Left lung (tissue), 14 donors: ENCODE measurements at places on chromosomes 13 and 19. TPM values are rescaled to one million over a fixed set of nuclear protein-coding genes. Genes with fewer than 3 reads are reported as not detected.
A peak's percentile ranks its signal among the peaks of the same experiment; 100 is the strongest.

- no peak for DNase-seq
These were observed 158.4 kb upstream of the FNDC3A start for GRCh38 chr13:48817166-48817802.

THSD8 gene
- polyA plus RNA-seq: 2.8 TPM

- peak; percentile 19 for DNase-seq
These were observed 704.4 kb upstream of the PCDH20 start for GRCh38 chr13:62119739-62120700.

DNA sequence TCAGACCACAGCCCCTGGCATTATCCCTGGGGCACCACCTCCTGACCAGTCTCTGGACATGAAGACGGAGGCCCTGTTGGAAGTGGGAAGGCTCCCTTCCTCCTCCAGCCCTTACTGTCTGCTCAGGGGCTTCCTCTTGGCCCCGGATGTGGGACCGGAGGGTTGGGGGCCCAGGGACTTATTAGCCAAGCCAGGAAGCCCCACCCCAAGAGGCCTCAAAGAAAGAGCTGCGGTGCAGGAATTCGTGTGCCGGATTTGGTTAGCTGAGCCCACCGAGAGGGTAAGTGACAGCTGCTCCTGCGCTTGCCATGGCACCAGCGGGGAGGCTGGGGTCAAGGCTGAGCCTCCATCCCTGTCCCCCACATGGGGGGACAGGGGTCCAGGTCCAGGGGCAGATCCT lies at the start of gene RETN:
TSS of gene RETN (plus strand) at position 208 of the 400 bp plus-strand sequence. CDS start 278 bp downstream, outside the sequence.
- DNase-seq: no peak

TBC1D17 gene
- 40.8 TPM for polyA plus RNA-seq

DNA sequence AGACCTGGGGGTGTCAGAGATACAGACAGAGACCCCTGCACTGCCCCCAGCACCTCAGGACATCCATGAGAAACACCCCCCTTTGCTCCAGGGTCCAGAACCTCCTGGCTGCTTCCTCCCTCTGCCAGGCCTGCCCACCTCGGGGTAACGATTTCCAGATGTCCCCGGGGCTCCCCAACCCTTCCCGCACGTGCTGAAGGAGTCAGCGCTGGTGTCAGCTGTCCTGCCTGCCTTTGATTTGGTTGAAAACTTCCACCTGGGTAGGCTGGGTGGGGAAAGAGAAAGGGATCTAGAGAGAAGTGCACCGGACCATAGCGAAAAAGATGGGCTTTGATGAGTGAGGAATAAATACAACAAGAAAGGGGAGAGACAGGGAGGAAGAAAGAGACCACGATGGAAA lies 1.5 kb upstream of the CGB7 start:
- no peak for DNase-seq

TEX101 gene
- polyA plus RNA-seq: not detected

PLK5 gene
- polyA plus RNA-seq: 0.09 TPM

DNA sequence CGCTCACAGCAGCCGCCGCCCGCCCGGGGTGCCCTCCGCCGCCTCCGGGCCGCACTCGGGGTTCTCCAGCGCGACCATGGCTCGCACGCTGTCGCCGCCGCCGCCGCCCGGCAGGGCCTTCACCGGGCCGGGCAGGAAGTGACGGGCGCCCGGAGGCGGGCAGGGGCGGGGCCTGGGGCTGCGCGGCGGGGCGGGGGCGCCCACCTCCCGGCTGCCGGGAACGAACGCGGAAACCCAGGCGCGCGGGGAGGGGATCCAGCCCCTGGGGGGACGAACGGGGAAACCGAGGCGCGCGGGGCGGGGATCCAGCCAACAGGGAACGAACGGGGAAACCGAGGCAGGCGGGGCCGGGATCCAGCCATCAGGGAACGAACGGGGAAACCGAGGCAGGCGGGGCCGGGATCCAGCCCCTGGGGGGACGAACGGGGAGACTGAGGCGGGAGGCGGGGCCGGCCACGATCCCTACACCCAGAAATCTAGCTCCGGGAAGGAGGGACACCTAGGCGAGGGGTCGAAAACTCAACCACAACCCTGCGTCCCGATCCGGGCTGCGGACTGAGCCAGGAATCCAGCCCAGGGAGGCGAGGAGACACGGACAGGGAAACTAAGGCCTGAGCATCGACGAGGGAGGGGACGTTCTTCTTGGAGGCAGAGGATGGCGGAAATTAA lies at the start of gene R3HDM4:
TSS of gene R3HDM4 (minus strand) at position 140 of the 669 bp plus-strand sequence. CDS start at position 78, 62 bp downstream.
- DNase-seq: peak; percentile 74

ZNF296 gene
- 0.98 TPM for polyA plus RNA-seq

DNA sequence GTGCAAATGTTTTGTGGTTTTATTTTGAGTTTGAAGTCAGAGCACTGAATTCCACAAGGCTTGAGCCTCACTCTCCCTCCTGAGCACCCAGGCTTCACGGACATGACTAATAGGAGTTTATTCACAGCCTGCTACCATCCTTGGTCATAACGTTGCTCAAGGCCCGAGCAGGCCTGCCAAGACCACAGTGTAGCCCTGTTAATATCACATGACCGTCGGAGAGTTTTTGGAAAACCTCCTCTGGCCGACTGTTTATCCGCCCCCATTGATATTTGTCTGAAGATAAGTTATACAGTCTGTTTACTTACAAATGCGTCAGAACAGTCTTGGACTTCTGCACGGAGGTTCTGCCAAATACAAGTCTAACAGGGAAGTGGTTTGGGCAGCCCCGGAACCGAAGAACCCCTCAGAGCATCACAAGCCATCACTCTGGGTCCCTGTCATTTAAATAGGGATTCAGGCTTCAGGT lies 89.9 kb downstream of the COL4A2 start:
- peak; percentile 93 for DNase-seq

CGB8 gene
- polyA plus RNA-seq: not detected

- no peak for DNase-seq
These were observed 29.8 kb upstream of the CXCL17 start for GRCh38 chr19:42472402-42473147.

DNA sequence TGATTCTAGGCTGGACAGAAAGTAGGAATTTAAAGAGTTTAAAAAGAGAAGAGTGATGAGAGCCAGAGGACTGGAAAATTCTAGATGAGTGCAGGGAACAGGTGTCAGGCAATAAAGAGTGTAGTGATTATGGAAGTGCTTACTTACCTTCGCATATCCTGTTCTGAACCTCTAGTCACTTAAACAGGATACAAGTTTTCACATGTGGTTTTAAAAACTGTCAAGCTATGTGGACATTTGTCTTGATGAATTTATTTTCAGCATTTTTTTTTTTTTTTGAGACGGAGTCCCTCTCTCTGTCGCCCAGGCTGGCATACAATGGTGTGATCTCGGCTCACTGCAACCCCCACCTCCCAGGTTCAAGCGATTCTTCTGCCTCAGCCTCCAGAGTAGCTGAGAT lies 34.3 kb upstream of the IL17D start:
- DNase-seq: no peak

GRCh38 chr19:18657590-18658365 lies 20.9 kb downstream of the KLHL26 start:
- no peak for DNase-seq

- no peak for DNase-seq
These were observed 1.4 kb upstream of the FZR1 start for GRCh38 chr19:3504735-3505134.

DNA sequence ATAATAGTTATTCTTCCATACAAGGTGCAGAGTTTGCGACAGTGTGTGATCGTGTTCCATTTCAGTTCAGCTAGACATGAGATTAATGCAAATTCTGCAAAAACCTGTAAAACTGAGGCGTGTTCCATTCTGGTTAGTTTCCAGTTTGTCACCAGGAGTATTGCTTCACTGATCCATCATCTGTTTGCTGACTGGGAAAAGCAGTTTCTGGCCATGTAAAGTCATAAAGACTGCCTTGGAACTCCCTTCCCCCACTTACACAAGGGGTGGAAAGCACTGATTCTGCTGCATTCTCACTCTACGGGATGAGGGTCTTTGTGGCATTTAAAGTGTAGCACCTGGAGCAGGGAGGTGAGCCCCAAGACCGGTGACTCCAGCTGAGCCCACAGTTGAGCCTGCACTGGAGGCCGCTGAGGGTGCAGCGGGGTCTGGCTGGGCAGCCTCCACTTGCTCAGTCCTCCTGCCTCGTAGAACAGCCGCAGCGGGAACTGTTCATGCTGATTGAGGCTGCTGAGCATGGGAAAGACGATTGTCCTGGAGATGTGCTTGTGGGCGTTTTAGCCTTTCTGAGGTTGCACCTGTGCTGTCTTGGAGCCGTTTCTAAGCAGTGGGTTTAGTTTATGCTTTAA lies 2.0 kb downstream of the ZNF57 start:
- DNase-seq: no peak

DNA sequence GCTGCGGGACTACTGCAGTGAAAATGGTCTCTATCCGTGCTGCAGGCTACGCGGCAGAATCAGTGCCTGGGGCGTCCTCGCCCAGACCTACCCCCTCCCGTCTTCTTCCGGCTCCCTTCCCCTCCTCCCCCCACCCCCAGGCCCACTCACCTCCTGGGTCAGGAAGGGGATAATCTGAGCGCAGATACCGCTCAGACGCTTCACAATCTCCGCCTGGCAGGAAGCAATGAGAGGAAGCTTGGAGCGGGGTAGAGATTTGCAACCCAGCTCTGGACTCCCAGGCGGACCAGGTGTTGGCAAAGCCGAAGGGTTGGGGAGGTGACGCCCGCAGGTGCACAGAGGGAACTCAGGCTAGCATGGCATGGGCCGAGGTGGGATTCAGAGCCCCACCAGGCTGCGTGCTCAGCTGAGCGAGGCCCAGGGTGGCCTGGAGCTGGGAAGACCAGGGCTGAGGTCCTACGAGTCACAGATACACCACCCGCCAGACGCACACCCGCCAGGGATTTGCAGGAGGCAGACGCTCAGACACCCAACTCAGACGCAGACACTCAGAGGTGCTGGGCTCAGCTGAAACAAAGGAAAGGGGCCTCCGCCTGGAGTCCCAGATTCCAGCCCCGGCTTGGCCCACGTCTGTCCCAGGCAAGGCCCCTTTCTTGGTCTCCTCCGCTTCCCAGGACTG lies 4.1 kb downstream of the TLE2 start:
- DNase-seq: no peak
